Right kidney (tissue), 9 donors: ENCODE measurements at places on chromosomes 2 and 18.

DNA sequence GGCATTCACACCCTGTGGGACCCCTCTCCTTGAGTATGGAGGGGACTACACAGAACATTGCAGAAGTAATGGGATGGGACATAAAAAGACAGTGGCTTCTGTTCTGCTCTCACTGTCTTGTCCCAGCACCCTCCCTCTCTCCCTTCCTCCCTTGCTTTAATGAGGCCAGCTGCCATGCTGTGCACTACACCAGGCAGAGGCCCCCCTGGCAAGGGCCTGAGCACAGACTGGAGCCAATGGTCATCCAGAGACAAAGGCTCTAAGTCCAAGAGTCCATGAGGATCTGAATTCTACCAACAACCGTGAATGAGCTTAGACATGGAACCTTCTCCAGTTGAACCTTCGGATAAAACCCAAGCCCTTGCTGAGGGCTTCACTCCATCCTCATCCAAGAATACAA, 263.0 kb downstream of the NDUFA10 start:
- no peak for DNase-seq

- no peak for DNase-seq
Observed at GRCh38 chr18:46265196-46266156, 161.3 kb downstream of the HAUS1 start.

GRCh38 chr18:53305461-53305860, 919.0 kb downstream of the MBD2 start:
- no peak for DNase-seq

DNA sequence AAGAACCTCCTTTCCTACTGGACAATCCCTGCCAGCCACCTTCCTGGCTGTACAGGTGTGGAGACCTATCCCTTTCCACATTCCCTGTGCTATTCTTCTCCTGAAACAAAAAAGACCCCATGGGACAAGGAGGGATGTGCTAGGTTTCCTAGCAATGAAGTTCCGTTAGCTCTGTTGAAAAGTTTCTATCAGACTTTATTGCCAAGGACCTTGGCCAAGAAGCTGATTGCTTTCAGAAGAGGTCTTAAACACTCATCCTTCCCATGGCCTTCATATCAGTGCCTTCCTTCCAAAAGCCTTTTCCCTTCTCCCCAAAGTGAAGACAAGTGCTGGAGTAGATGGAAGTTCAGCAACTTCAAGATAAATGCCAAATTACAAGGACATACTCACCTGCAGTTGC, 194.8 kb downstream of the AGPS start:
- no peak for DNase-seq

DNA sequence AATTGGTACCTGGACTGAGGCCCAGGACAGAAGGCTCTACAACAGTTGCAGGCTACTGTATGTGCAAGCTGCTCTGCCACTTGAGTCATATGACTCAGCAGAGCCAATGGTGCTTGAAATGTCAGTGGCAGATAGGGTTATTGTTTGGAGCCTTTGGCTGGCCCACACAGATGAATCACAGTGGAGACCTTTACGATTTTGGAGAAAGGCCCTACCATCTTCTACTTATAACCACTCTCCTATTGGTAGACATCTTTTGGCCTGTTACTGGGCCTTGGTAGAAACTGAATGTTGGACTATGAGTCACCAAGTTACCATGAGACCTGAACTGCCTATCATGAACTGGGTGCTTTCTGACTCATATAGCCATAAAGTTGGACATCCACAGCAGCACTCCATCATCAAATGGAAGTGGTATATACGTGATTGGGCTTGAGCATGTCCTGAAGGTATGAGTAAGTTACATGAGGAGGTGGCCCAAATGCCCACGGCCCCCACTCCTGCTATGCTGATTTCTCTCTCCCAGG, 88.9 kb upstream of the NRXN1 start:
- DNase-seq: no peak

DNA sequence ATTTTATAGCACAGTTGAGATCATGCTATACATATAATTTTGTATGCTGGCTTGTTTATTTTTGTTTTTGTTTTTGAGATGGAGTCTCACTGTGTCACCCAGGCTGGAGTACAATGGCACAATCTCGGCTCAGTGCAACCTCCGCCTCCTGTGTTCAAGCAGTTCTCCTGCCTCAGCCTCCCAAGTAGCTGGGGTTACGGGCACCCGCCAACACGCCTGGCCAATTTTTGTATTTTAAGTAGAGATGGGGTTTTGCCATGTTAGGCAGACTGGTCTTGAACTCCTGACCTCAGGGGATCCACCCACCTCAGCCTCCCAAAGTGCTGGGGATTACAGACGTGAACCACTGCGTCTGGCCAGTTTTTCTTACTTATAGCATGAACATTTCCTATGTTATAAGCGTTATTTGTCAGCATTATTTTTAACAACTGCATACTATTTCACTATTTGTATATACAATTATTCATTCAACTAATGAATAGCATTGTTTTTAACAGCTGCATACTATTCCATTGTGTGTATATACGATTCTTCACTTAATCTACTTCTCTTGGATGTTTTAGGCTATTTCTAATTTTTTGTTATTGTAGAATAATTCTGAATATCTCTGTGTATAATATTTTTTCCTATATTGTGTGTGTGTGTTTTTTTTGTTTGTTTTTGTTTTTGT, 3.5 kb downstream of the EHD3 start:
- no peak for DNase-seq

DNA sequence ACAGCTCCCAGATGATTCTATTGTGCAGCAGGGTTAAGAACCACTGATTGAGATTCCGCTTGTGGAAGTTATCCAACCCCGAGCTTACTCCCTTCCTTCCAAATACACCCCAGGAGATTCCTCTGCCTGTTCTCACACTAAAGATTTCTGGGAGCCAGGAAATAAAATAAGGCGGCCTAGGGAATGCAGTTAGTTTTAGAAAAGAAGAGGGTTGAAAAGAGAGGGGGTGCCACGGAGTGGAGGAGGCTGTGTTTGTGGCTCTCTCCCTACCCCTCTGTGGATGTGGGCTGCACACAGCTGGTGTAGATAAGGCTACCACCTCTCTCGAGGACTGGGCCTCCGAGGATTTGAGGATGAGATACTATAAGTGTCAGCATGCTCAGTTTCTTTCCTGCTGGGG, 25.1 kb upstream of the SP3 start:
- no peak for DNase-seq

- no peak for DNase-seq
Observed at GRCh38 chr18:35691625-35692024, 110.1 kb downstream of the GALNT1 start.

DNA sequence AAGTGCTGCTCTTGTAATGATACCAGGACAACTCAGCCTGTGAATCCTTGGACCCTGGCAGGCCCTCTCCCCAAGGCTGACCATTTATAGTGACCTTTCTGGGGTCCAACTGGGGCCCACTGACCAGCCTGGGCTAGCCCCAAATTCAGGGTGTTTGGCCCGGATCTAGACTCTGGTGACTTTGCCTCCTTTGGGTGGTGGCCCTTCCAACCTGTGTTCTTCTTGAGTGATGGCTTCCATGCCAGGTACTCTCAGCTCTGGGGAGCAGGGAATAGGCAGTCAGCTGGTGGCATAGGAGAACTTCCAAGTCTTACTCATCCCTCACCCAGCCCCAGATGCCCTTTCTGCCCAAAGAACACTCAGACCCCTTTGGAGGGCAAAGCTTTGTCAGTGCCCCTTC, 10.3 kb downstream of the MYO7B start:
- no peak for DNase-seq
